ENCODE measurements at places on chromosomes 11 and 22.

DNA sequence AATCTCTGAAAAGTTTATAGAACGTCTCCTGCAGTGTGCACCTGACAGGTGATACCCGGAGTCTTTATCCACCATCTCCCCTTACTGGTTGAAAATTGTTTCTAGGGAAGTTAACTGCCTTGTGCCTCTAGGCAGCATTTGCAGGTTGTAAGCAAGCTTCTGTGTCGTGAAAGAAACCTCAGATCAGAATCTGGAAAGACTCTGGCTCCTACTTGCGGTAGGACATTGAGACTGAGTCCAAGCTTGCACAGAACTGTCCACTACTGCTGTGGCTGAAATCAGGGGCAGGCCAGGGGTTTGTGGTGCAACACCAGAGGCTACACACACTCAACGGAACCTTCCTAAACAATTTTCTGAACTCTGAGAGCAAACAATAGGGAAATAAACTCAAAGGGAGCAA lies 34.8 kb upstream of the MYOD1 start:
- DNase-seq: no peak

GRCh38 chr11:18632841-18633240 lies 1.3 kb downstream of the SPTY2D1 start:
- peak; percentile 9 for DNase-seq

- DNase-seq: no peak
Measured at GRCh38 chr11:76347466-76347865, 33.5 kb downstream of the THAP12 start.

- DNase-seq: no peak
Measured at GRCh38 chr11:71914617-71915189, 13.7 kb downstream of the XNDC1N start.

GRCh38 chr11:120536797-120537169 lies 25.2 kb downstream of the GRIK4 start:
- DNase-seq: no peak

DNA sequence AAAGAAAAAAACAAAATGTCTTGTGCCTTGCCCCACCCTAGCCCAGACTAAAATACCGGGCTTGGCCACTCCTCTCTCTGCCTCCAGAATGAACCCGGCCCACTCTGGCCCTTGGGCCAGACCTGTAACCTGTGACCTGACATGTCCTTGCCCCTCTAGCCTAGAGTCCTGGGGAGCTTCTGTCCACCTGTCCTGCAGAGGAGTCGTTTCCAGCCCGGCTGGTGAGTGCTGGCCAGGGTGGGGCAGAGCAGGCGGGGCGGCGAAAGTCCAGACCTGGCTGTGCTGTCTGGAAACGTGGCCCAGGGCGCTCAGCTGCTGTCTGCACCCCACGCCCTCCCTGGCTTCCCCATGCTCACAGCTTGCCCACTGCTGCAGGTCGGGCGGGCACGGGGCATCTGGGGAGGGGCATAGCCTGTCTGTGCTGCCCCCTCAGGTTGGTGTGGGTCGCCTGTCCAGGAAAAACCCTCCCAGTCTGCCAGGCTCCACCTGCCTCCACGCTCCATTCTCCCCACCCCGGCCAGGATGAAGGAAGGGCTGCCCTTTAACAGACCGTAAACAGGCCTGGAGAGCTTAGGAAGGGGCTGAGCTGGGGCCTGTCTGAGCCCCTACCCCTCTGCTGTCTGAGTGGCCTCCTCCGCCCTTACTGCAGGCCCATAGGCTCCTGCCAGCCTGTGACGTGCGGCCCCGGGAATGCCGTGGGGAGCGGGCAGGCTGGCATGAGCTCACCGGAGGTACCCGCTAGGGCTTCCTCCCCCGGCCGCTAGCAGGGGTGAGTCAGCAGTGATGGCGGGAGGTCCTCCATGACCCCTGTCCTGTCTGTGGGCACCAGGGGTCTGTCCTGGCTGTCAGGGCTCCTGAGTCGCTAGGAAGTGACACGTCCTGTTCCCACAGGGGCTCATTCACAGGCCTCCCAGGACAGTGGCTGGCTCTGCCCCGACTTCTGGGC lies 1.9 kb downstream of the CD151 start:
- DNase-seq: peak; percentile 94

GRCh38 chr11:11442791-11443190 lies 89.7 kb upstream of the CSNK2A3 start:
- no peak for DNase-seq

GRCh38 chr11:26905368-26905767 lies 88.5 kb upstream of the FIBIN start:
- DNase-seq: peak; percentile 25

- peak; percentile 38 for DNase-seq
Measured at GRCh38 chr22:41831383-41831782, 1.5 kb upstream of the SREBF2 start.

DNA sequence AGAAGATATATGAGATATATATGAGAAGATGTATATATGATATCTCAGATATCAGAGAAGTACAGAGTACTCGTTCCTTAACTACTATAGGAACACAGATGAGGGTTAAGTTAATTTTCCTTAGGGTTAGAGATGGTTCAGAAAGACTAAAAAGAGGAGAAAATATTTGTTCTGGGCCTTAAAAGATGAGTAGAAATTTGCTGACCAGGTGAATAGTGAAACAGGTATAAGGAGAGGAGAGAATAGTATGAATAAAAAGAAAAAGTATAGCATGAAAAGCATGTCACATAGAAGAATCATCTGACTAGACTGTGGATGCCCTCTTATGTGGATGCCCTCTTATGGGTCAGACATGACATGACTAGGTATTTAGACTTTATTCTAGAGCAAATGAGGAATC lies 6.3 kb upstream of the RAB39A start:
- no peak for DNase-seq

- DNase-seq: peak; percentile 33
Measured at GRCh38 chr11:119316016-119316728, 758 bp downstream of the MCAM start.

DNA sequence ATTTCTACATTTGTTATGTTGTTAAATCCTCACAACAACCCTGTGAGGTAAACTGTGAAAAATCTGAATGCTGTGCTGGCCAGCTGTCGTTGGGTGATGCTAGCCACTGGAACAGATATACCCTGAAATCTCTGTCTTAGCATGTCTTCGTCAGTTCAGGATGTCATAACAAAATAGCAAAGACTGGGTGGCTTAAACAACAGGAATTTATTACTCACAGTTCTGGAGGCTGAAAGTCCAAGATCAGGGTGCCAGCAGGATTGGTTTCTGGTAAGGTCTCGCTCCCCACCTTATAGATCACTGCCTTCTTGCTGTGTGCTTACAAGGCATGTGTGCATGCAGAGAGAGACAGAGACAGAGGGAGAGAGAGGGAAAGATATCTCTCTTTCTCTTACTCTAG lies 211.7 kb downstream of the C11orf91 start:
- no peak for DNase-seq

DNA sequence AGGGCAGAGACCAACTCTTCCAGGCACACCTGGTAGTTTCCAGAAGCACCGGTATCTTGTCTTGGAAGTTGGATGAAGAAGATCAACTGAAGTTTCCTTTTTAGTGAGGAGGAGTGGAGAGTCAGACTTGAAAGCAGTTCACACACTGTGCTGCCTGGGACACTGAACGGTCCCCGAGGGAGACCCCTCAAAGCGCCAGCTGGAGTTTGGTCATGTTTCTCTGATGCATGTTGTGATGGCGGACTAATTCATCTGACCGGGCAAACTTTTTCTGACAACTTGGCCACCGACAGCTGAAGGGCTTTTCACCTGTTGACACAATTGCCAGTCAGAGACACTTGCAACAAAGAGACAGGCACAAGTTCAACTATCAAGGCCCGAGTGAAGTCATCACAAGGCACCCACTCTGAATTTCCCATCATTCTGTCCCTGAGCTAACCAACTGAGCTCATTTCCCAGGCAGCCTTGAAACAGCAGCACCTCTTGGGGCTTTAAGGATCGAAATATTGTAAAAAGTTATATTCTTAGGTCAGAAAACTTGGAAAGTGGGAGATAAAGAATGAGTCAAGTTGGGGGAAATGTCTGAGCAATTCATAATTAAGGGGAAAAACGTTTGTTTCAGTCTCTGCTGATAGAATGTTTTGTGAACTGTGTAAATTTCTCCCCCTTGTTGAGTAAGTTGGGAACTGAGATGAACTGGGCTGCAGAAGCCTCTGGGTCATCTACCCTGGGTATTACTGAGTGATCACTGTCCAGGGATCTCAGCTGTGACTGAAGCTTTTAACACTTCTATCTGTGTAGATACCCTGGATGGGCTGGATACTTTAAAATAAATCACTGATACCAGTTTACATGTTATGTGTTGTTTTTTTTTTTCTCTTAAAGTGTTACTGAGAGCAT lies 46.2 kb downstream of the WT1 start:
- DNase-seq: no peak

- no peak for DNase-seq
Measured at GRCh38 chr11:14764179-14764578, 120.6 kb downstream of the PDE3B start.

- DNase-seq: no peak
Measured at GRCh38 chr22:25395468-25395867, 169.0 kb upstream of the GRK3 start.

- DNase-seq: no peak
Measured at GRCh38 chr22:35656284-35656752, 8.1 kb downstream of the APOL6 start.

- DNase-seq: no peak
Measured at GRCh38 chr11:120030411-120030810, 107.5 kb downstream of the TRIM29 start.

DNA sequence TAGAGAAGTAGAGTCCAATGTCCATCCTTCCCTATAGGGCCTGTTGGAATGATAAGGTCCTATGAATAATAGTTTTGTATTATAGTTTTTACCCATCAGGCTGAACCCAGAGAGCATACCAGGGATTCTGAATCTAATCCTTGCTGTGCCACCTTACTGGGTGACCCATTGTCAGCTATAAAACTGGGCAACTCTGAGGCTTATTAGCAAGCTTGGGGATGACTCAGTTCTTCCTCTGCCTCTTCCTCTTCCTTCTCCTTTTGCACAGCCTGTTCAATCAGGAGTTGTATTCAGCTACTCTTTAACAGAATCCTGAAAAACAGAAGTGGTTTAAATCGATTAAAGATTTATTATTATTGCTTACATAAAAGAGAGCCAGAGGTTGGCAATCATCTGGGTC lies 8.9 kb downstream of the HEPHL1 start:
- DNase-seq: no peak

DNA sequence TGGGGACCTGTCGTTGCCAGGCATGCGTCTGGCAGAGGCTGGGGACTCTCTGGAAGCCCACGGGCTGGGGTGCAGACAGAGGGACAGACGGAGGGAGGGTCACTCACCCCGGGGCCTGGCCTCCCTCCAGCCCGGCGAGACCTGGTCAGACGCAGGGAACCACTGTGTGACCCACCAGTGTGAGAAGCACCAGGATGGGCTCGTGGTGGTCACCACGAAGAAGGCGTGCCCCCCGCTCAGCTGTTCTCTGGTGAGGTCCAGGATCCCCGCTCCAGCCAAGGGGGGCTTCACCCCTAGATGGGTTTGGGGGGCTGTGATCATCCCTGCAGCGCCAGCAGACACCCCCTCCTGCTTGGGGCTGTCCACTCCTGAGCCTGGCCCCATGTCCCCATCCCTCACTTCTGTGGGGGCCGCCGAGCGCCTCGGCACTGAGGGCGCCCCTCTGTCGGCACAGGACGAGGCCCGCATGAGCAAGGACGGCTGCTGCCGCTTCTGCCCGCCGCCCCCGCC lies 23.6 kb upstream of the MUC5B start:
- DNase-seq: no peak

DNA sequence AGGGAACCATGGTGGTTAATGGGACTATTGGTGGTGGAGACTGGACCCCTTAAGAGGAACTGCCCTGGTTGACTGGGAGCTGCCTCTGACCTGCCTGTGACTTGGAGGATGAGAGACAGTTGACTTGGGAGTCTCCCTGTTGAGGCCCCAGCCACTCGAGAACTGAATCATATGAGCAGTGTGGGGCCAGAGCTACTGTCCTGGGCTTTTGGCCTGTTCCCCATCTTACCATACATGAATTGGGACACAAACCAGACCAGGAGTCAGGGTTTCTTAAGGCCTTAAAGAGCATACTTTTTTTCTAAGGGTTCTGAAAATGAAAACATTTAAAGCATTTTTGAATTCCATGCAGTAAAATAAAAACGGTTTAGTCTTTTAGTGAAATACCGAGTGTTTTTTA lies 92.8 kb downstream of the TEAD1 start:
- no peak for DNase-seq

DNA sequence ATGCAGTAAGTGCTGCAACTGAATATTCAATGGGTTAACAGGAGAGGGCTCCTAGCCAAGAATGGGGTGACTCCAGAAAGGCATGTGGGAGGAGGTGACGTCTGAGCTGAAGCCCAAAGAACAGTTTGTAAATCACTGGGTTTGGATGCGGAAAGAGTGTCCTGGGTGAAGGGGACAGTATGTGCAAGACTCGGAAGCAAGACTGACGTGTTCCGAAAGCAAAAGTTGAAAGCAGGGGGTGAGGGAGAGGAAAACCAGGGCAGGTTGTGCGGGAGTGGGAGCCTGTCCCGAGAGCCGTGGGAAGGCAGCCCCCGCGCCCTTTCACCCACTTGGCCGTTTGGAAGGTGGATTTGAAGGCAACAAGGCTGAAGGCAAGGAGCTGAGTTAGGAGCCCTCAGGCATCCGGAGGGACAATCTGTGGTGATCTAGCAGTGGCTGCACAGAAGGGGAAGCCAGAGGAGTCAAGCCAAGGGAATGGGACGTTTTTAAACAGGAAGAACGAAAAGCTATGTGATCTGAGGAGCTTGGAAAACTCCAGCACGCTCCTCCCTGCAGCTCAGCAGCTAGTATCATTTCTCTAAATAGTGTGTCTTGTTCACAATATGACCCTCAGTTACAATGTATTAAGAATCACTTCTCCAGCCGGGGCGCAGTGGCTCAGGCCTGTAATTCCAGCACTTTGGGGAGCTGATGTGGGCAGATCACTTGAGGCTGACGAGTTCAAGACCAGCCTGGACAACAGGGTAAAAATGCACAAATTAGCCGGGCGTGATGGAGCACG lies 7.7 kb downstream of the SLC25A18 start:
- peak; percentile 88 for DNase-seq

DNA sequence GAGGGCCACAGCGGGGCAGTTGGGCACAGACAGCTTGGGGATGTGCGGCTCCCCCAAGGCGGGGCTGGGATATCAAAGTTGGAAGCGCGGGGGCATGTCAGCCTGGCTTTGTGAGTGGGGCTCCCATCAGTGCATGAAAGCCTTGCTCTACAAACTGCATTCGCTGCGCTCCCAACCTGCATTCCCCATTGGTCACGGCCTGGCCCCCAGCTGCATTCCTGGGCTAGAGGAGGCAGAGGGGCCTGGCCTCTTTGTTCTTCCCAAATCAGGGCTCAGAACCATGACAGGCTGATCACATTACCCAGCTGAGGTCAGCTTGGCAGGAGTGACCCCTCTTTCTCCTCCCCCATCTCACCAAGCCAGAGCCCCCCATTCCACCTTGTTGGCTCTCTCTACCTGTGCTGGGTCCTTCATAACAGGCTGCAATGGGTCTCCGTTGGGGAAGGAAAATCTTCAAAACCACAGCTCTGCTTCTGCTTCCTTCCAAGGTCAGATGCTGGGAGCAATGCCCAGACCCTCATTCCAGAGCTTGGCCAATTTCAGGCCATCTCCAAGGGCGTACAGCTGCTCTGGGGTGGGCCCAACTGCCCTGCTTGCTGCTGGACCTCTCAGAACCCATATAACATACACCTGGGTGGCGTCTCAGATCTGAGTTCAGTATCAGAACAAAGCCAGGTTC lies 38.7 kb upstream of the CDON start:
- DNase-seq: no peak

GRCh38 chr11:71977743-71978418 lies 20.8 kb upstream of the IL18BP start:
- DNase-seq: peak; percentile 59

- no peak for DNase-seq
Measured at GRCh38 chr11:45676522-45677095, 11.2 kb upstream of the CHST1 start.

- DNase-seq: no peak
Measured at GRCh38 chr11:104652996-104653395, 245.3 kb downstream of the CASP12 start.
